Glomerular endothelial cell (primary cell): ENCODE measurements at places on chromosomes 2 and 18.

DNA sequence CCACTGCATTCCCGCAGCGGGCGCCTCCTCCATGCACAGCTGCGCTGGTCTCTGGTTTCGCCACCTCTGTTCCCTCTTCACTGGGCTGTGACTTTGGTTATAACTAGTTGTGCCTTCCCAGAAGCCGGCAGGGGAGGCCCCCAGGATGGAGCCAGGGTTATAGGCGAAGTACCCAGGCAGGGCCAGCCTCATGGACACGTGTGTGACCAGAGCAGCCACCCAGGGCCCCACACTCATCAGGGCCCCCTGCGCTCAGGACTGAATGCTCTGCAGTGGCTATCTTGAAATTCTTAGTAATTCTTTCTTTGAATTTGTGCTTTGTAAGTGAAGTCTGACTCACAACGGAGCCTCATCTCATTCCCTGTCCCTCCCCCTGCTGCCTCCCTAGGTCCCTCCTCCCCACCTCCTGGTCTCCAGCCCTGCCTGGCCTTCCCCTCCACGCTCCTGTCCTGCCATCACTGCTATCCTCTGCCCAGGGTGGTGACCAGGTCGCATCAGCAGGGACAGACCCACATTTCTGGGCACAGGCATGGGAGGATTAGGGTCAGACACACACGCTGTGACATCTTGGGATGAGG is 38.1 kb upstream of the LBH start:
- DNase-seq, result no peak

DNA sequence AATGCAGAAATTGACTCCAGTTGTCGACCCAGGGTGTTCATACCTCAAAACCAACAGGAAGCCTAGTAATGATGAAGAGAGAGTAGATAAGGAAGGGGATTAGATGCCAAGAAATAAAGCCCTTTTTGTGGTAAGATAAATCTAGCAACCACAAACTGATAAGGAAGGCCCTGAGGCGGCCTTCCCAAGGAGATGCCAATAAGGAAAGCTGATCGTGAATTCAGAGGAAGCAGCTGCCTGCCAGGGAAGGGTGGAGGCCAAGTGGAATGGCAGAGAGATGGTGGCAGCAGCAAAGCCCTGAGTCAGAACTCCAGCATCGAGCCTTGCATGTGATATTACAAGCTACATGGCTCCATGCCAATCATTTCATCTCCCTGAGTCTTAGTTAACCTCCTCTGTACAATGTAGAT is 126.3 kb downstream of the IRS1 start:
- DNase-seq, result no peak

GRCh38 chr2:212535996-212536816 is 2.4 kb downstream of the ERBB4 start:
- no peak for DNase-seq

DNA sequence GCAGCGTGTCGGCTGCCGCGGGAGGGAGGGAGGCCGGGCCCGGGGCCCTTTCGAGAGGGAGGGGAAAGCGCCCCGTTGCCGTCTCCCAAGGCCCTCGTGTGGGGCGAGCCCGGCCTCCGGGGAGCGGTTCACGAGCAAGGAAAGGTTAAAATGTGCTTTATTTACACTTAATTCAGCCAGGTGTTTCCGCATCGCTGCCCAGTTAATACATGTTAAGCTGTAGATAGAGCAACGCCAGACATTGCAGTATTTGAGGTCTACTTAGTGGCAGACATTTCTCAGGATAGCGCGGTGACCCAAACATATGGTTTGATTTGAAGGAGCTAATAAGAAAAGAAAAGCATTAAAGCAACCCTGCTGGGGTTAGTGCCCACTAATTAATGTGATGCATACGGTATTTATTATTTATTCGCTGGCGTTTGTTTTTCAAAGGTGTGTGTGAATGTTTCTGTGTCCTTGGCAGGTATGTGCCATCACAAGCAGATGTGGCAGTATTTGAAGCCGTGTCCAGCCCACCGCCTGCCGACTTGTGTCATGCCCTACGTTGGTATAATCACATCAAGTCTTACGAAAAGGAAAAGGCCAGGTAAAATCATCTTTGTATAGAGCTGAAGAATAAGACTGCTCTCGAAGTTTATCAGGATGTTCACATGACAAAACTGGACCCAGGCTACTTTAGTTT is 571 bp downstream of the EEF1B2 start:
- DNase-seq, result no peak

- peak; percentile 61 for DNase-seq
These were observed 35.2 kb downstream of the ZNF516 start for GRCh38 chr18:76459687-76460350.
